Fibroblast of lung (primary cell): ENCODE measurements at places on chromosomes 1 and 21. TPM values are rescaled to one million over a fixed set of nuclear protein-coding genes. Genes with fewer than 3 reads are reported as not detected.

Gene KCNJ9
- under 0.01 TPM in 2 replicates for total RNA-seq

Gene ADGRL2
- total RNA-seq, result 61.4 and 74.1 TPM in 2 replicates

DNA sequence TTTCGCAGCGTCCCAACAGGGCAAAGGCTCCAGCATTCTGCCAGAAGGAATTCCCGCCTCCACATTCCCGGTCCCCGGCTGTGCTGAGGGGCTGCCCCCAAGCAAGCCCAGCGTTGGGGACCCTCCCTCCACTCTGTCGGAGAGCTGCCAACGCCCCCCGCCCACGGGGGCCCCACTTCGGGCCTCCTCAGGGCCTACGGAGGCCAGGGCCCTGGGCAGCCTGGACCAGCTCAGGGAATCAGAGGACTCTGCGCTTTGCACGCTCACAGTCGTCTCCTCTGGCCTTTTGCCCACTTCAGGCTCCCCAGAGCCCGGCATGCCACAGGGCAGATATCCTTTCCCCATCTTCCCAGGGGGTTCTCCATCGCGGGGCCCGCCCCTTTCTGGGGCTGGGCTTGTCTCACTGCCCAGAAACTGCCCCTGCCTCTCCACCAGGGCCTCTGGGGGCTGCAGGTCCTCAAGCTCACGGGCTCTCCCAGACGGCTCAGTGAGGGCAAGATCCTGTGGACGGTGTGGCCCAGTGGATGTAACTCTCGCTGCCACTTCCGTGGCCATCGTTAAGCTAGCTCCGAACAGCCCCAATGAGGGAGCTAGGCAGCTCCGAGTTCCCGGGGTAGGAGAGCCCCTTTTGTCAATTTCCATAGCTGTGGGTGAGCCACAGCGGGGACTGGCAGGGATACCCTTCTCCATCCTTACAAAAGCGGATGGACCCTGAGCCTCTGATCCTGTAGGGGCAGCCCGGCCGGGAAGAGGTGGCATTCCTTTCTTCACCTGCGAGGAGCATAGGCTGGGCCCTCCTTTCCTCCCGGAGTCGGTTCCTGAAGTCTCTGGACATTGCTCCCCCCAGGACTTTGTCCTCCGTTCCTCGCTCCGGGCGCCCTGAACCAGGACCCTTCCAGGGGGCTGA lies 2.8 kb downstream of the ITPKB start:
- no peak for DNase-seq

Gene SPATA45
- total RNA-seq, result 0.51 and 0.83 TPM in 2 replicates

GRCh38 chr1:175874081-175874480 lies 130.7 kb upstream of the TNR start:
- DNase-seq, result no peak

DNA sequence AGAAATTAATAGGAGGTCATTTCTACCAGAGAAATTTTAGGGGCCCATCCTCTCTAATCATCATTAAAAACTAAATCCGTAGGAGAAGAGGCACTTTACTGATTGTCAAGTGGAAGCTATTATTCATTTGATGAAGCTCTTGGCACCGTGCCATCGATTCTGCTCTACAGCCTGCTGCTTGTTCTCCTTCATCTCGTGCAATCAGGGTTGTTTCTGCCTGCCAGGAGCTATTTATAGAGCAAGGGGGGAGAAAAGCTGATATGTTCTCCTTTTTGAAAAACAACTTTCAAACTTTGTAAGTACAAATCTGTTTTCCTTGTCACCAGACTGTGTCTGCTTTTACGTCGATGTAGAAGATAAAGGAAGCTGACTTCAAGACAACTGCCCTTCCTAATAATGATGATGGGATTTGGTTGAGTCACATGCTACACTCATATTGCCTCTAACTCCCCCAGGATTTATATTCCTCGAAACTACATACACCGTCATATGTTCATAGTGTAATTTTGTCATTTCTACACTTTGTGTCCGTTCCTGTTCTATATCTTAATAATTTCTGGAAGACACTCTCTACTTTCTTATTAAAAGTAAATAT lies 169.6 kb upstream of the LHX8 start:
- no peak for DNase-seq

Gene OXCT2
- total RNA-seq, result 5.4 and 6.4 TPM in 2 replicates

DNA sequence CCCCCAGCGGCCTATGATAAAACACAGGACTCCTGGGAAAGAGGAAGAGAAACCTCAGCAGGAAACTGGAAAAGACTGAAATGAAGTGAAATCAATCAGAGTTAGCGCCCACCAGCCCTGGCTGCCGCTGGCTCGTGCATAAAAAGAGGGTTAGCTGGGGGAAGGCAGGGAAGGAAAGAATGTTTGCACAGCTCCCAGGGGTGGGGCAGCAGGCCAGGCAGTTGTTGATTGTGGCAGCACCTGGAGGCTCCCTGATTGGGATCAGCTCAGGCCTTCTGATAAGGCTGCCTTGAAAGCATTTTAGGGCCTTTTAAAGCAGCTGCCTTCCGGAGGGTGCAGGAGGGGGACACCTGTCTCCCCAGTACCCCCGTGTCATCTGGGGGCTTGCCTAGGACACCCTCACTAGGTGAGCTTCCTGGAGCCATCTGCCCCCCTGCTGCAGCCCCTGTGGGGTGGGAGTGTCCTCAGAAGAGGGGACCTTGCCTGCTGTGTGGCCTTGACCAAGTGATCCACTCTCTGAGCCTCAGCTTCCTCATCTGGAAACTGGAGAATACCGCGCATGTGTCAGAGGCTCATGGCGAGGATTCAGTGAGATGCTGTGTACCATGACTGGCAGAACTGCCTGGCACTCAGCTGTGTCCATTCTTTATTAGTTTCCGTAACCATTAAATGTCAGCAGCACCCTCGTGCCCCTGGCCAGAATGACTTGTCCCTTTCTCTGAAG lies 6.6 kb downstream of the EPHB2 start:
- no peak for DNase-seq

Gene ZNF593OS
- not detected in 2 replicates for total RNA-seq

DNA sequence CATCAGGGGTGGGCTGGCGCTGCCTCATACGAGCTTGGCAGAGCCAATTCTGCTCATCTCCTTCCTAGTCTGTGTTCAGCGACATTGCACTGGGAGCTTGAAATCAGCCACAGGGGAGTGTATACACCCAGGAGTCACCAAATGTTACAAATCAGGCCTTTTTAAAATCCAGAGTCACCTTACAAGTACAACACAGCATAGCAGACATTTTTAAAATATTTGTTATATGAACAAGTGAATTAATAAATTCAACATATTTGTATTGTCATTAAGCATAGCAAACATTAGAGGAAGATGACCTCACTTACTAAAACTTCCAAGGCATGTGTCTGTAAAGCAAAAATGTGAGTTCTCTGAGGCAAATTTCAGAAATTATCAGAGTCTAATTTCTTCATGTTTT lies 210.0 kb downstream of the HLX start:
- DNase-seq, result no peak

GRCh38 chr1:212089560-212090163 lies 54.1 kb downstream of the DTL start:
- no peak for DNase-seq

DNA sequence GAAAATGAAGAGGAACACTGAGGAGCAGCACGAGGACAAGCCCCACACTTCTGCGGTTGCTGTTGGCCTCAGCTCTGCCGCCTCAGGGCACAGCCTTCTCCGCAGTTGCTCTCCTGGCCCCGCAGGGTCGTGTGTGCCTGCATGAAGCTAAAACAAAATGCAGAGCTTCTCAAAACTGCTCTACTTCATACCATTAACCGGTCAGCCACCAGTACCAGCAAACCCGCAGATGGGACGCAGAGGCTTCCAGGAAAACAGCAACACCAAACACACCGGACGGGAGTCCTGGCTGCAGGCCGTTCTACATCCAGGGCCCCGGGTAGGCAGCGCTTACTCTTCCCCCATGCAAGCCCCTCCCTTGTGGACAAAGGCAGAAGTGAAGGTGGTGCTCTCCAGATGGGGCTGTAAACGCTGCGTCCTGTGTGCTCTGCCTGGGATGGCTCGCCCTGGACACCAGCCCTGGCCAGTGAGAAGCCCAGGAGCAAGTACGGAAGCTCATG lies 7.1 kb upstream of the C1orf159 start:
- no peak for DNase-seq

GRCh38 chr1:8875216-8875861 lies 3.1 kb downstream of the ENO1 start:
- DNase-seq, result no peak

Gene C1QTNF12
- total RNA-seq, result 1.0 and 4.1 TPM in 2 replicates

DNA sequence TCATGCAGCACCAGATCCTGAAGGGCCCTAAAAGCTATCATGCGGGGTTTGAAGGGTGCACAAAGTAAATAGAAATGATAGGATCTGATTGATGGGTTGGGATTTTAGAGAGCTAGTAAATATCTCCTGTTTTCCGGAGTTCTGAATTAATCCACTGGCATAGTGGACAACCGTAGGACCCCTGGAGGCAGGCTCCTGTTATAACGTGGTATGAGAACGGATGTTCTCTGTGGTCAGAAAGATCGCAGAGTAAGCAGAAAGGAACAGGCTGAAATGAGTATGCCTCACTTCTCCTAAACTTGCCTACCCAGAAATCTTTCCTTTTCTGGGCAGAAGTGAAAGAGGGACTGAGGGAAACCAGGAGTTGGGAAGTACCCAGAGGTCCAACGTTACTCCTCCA lies 470.8 kb downstream of the AJAP1 start:
- no peak for DNase-seq

- DNase-seq, result peak; percentile 17
These were observed 181.7 kb downstream of the ROR1 start for GRCh38 chr1:63955370-63956145.

- no peak for DNase-seq
These were observed 2.1 kb downstream of the DISP3 start for GRCh38 chr1:11481019-11481418.

DNA sequence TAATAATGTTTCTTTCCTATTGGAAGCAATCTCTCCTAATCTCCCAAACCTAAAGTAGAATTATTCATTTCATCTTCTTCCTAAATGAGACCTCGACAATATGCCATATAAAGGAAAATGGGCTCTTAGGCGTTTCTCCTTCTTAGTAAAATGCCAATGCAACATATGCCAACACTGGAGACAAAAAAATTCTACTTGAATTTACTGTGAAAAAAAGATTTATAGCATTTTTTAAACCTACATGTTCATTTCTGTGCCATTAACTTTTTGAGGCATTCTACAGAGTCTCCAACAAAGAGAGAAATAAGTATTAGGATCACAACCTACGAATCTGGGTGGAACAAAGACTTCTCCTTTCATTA lies 1.3 kb downstream of the WDR47 start:
- DNase-seq, result no peak

GRCh38 chr1:208113011-208113410 lies 131.2 kb downstream of the PLXNA2 start:
- DNase-seq, result no peak

Gene LMX1A
- total RNA-seq, result not detected in 2 replicates

DNA sequence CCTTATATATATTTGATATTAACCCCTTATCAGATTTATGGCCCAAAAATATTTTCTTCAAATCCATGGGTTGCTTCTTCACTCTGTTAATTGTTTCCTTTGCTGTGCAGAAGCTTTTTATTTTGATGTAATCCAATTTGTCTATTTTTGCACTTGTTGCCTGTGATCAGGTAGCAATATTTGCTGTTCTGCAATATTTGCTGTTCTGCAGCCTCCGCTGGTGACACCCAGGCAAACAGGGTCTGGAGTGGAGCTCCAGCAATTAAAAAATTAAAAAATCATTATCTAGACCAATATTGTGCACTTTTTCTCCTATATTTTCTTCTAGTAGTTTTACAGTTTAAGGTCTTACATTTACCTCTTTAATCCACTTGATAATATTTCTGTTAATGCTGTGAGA lies 564.5 kb downstream of the DPYD start:
- no peak for DNase-seq

- no peak for DNase-seq
These were observed 46.9 kb downstream of the FMO3 start for GRCh38 chr1:171137580-171137979.

DNA sequence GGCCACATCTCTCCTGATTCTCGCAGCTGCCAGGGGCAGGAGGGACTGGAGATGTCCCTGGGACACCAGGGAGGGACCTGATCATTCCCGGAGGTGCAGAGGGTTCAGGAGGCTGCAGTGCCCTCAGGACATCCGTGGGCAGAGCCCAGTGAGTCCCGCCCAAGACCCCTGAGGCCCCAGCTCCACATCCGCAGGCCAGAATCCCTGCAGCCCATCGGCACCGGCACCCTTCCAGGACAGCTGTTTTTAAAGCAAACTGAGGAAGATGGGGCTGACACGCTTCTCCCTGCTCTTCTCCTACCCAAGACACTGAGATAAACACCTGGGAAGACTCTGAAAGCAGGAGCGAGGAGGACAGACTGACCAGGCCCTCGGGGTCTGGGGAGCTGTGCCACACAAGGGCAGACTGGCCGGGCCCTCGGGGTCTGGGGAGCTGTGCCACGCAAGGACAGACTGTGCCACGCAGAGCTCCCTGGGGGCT lies 25.5 kb downstream of the SLC19A1 start:
- DNase-seq, result no peak

DNA sequence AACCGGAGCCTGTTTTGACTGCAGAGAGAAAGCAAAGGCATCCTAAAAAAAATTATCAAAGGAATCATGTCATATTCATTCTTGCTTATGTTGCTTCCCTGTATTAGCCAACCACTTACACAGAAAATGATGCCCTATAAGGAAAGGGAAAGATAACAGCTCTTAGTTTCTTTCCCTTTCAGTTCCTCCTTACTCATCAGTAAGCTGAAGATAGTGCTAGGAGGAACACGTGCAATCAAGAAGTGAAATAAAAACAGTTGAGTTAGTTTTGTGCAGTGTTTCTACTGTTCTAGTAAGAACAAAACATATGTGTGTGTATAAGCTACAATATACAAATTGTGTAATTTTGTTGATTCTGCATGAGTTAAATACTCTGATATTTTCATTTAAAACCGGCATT lies 45.3 kb upstream of the MTF2 start:
- no peak for DNase-seq

DNA sequence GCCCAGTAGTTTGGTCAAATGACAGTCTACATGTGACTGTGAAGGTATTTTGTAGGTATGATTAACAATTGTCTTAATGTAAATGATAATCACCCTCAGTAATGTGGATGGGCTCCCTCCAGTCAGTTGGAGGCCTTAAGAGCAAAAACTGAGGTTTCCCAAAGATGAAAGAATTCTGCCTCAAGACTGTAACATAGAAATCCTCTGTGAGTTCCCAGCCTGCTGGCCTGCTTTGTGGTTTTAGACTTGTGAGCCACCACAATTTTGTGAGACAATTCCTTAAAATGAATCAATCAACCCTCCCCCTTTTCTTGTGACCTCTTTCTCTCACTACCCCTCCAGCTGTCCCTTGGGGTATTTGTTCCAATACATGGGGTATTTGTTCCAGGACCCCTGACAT lies 226.4 kb upstream of the DPYD start:
- peak; percentile 57 for DNase-seq

Gene FAM177B
- total RNA-seq, result not detected in 2 replicates

- no peak for DNase-seq
These were observed 321.7 kb upstream of the USP25 start for GRCh38 chr21:15408089-15408488.

DNA sequence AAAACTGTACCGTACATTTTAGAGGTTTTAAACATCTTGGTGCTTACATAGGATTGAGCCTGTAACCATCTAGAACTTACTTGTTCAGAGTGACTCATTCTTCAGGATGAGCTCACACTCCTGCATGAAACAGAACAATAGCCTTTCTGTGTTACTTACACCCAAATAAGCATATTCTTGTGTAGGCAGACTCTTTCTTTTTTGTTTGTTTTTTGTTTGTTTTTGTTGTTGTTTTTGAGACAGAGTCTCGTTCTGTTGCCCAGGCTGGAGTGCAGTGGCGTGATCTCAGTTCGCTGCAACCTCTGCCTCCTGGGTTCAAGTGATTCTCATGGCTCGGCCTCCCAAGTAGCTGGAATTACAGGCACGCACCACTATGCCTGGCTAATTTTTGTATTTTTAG lies 3.8 kb upstream of the CA6 start:
- DNase-seq, result peak; percentile 74

Gene NTMT2
- total RNA-seq, result not detected in 2 replicates
